Hematopoietic multipotent progenitor cell (in vitro differentiated cells): ENCODE measurements at places on chromosomes 2 and 18. TPM values are rescaled to one million over a fixed set of nuclear protein-coding genes. Genes with fewer than 3 reads are reported as not detected.
A peak's percentile ranks its signal among the peaks of the same experiment; 100 is the strongest.

GRCh38 chr2:173673640-173674039 lies 291.5 kb downstream of the SP3 start:
- DNase-seq, result no peak

SERPINB7 gene
- total RNA-seq, result not detected

DNA sequence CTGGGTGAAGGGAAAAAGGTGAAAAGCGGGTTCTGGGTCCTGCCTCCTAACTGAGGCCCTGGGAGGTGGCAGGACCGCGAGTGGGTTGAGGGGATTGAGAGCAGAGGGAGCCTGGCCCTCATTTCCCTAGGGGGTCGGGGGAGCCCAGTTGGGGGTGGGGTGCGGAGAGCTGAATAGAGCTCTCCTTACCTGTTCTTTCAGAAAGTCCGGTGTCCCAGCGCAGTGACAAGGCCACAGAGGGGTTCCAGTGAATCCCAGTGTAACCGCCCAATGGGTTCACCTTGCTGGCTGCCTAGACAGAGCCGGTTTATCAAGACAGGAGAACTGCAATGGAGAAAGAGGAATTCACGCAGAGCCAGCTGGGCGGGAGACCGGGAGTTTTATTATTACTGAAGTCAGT lies 22.4 kb downstream of the TMEM177 start:
- DNase-seq, result no peak

UGT1A5 gene
- not detected for total RNA-seq

SOWAHC gene
- under 0.01 TPM for total RNA-seq

DNA sequence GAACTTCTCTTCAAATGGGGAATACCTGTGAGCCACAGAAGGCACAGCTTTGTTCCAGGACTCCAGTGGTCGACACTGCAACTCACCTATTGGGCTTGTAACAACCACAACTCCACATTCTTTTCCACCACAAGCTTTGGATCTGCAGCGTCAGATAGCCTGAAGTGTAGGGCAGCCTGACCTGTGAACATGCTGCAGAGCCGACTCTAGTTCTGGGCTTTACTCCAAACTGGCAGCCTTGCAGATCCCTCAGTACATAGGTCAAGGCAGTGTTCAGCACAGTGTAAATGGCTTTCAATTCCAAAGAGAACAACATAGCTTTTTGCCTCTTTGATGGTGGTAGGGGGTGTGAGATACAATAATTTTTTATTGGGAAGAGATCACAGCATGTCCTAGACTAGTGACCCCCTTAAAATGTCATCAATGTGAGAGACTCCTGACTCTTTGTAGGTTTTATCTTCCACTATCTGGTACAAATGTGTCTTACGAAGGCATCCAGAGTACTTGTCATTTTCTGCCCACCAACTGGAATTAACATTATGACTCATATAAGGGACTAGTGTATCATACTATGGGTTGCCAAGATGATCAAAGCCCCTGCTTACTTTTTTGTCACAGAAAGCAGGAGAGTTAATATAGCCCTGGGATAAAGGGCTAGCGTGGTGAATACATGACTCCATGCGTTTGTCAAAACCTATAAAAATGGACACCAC lies 149.8 kb downstream of the COPS8 start:
- DNase-seq, result no peak

DNA sequence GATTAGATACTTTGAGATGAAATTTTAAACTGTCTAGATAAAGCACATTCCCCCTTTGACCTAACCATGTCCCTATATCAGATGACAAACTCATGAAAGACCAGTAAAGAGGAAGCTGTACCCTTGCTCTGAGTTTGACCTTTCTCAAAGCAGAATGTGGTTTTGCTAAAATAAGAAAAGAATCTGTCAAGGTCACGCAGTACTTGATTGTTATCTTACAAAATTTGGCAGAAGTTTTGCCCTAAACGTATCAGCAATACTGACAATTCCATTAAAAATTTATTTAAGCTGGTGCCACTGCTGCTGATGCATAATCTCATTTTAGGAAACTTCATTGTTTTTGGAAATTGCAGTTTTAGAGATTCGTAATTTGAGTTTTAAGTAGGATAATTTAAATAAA lies 31.2 kb upstream of the GALM start:
- DNase-seq, result peak; percentile 54

EML6 gene
- total RNA-seq, result 2.7 TPM

- DNase-seq, result no peak
Observed at GRCh38 chr2:189698020-189698887, 23.8 kb downstream of the ANKAR start.

QPCT gene
- total RNA-seq, result 2.4 TPM

DNA sequence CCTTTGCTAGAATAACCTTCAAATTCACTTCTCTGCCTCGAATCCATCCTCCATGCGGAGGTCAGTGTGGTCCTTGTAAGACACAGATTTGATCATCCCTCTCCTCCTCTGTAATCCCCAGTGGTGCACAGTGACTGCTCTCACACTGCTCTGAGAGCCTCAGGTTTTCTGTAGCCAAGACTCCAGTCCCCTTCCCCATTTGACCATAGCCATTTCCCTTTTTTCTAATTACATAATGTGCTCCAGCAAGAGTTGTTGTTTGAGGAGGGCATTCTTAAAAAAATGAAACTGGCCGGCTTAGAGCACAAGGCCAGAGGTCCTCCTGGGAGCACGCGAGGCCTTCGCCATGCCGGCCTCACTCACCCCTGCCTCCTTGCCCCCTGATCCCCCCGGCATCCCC lies 34.7 kb upstream of the LPIN1 start:
- DNase-seq, result no peak

CROCC2 gene
- total RNA-seq, result not detected

DSC3 gene
- not detected for total RNA-seq

GRCh38 chr2:124066776-124067175 lies 41.7 kb downstream of the CNTNAP5 start:
- no peak for DNase-seq

GRCh38 chr2:201904538-201905420 lies 98.4 kb downstream of the CDK15 start:
- DNase-seq, result no peak

DNA sequence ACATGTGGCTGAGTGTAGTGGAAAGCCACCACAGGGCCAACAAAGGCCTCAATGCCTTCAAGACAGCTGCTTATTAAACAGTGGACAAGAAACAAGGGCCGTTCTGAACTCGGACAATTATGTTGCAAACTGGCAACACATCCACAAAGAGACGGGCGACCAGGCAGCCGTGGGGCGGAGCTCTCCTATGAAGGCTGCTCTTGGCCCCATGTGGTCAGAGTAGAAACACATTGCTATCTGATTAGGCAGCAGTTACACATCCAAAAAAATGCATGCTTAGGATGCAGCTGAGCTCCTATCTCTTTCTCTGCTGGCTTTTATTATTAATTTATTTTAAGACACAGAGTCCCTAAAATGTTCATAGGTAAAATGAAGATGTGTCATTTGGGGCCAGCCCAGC lies 163.4 kb downstream of the TMEM163 start:
- no peak for DNase-seq

DNA sequence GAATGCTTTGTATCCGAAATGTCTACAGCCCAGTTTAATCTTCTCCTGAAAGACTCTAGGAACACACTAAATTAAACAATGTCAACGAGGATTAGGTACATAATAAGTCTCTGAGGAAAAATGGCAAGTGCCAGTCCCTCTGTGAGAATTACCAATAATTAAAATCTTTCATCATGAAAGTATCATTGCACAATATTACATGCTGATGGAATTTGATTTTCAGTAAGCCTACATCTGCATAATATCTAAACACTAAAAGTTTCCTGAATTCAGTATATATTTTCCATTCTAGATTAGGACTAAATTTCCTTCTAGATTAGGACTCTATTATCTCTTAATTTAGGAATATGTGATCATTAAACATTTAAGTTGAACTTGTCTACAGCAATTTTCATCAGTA lies 132.1 kb downstream of the LRP2 start:
- DNase-seq, result no peak

GRCh38 chr18:72965616-72966015 lies 97.8 kb upstream of the NETO1 start:
- no peak for DNase-seq

DNA sequence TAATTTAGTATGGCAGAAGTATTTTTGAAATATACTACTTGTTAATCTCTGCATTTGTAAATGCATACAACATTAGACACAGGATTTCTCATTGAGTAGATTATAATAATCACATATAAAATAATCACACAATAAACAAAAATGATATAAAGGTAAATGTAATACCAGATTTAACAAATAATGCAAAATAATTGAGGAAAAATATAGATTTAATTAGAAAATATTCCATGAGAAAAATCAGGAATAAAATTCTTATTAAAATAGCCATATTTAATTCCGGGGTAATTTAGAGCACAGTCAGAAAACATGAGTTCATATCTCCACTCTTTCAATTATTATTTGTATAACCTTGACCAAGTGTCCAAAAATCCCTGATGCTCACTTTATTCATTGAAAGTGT lies 385.9 kb upstream of the SYT4 start:
- DNase-seq, result no peak

DSC1 gene
- total RNA-seq, result not detected
